ENCODE measurements at places on chromosomes 3 and 15.

- DNase-seq: no peak
Observed at GRCh38 chr3:179801856-179802255, 149.0 kb downstream of the USP13 start.

- no peak for DNase-seq
Observed at GRCh38 chr15:70190965-70191364, 93.2 kb upstream of the TLE3 start.

GRCh38 chr15:79028411-79028964 is 62.1 kb downstream of the RASGRF1 start:
- peak; percentile 18 for DNase-seq

DNA sequence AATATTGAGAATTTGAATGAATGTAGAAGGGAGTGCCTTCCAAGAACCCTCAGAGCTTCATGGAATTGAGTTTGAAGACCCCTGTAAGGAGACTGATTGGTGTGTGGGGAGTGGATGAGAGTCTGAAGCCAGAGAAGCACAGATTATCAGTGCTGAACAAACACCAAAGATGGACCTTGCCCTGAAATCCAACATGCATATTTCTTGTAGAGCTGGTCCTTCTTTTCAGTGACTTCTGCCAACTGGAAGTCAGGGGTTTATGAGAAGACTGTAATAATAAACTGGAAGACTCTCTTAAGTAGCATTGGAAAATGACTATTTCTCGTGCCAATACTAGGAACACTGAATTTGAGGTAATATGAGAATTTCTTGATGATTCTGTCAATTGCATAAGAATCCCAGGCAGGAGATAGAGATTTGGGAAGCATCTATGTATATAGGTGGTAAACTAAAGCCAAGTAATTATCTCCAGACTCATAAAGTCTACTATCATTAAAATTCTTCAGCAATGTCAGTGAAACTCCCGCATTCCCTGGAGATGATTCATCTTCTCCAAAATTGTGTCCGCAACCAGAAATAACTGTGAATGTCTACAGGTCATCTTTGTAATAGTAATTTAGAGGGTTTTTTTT is 213.8 kb downstream of the IL5RA start:
- no peak for DNase-seq

DNA sequence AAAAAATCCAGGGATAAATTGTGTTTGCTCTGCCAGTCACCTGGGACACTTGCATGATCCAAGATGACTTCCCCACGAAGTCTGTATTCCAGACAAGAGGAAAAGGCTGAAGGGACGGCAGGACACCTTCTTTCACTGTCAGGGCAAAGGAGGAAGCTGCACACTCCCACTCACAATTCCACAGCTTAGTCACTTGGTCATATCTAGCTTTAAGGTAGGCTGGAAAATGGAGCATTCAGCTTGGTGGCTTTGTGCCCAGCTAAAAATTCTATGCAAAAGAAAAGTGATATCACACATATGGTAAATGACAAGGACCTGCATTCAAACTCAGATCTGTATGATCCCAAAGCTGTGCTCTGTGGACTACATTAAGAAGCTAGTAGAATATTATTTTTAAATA is 109.2 kb upstream of the TPM1 start:
- no peak for DNase-seq

GRCh38 chr3:123753286-123753685 is 130.8 kb downstream of the MYLK start:
- no peak for DNase-seq
